ENCODE measurements at places on chromosomes 12 and 14.

GRCh38 chr12:29731591-29731990, 52.2 kb downstream of the TMTC1 start:
- DNase-seq, result no peak

DNA sequence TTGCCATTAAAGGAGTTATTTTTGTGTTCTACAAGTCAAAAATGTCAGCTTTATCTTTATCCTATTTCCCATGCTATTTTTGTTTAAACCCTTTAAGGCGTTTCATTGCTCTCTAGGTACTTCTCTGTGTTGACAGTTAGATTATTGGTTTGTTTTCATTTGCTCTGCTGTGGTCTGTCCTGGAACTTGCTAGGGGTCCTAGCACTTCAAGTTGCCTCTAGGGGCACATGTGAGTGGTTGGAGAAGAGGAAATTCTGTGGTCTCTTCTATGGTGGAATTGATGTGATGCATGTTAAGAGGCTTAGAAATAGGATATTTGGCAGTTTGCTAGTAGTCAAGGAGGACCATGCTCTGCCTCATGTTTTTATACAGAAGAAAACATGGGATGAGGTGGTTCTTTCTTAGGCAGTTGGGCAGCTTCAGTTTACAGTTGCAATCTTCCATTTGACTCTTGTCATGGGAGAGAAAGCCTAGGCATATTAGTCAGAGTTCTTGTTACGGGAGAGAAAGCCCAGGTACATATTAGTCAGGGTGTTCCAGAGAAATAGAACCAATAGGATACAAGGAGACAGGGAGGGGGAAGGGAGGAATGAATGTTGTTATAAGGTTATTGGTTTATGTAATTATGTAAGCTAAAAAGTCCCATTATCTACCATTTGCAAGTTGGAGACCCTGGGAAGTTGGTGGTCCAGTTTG, 14.4 kb downstream of the TTLL5 start:
- peak; percentile 14 for DNase-seq

DNA sequence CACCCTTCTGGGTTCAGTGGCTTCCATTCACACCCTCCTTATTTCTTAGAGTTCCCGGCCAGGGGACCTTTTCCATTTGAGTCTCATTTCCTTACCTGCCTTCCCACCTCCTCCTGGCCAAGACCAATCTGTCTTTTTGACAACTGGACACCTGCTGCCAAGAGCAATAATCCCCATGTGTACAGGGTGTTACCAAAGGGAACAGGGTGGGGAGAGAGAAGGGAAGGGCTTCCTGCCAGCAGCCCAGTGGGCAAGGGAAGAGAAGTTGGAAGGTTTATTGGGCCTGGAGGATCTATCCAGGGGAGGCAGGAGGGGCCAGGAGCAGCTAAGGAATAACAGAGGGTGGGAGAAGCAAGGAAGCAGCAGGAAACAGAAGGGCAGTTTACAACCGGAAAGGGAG, 346.2 kb downstream of the C12orf75 start:
- no peak for DNase-seq

GRCh38 chr14:21882226-21882625, 208.6 kb upstream of the OR4E1 start:
- DNase-seq, result no peak

DNA sequence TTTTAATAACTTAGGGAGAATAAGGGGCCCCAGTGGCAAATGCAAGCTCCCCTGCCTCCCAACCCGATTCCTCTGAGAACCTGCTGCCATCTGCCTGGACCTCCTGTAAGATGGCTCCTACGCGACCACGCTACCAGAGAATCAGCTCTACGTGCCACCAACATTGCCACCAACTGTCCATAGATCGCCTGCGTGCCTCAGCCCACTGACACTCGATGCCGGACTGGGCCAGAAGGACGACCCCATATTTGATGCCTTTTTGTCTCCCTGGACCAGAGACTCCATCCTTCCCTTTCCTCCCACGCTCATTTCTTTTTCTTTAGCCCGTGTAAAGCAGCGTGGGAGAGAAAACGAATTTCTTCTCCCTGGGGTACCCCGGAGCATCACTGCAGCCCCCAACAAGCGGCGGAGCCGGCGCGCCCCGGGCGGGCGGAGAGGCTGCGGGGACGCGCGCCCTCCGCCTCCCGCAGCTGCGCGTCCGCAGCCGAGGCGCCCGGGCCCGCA, 565 bp upstream of the KLHL42 start:
- DNase-seq, result no peak

- DNase-seq, result no peak
Measured at GRCh38 chr12:28063355-28063880, 90.9 kb upstream of the PTHLH start.

- DNase-seq, result no peak
Measured at GRCh38 chr14:76963372-76963771, 65.1 kb downstream of the IRF2BPL start.

- no peak for DNase-seq
Measured at GRCh38 chr12:106980944-106981343, 6.0 kb downstream of the MTERF2 start.

DNA sequence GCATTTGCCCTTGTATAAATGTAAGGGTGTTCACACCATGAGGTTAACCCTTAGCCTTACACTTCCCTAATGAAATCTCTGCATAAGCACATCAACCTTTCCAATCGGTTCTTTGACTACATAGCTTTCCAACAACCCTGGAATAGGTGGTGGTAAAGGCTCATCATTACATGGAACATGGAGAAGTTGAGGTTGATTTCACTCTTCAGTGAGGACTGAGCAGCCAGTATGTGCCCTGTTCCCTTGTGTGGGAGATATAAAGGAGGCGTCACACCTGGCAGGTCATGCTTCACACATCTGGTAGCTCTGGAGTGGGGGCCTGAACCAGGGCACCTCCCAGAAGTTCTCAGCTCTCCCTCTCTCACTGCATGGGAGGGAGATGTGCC, 21.7 kb upstream of the JPH4 start:
- DNase-seq, result no peak
